ENCODE measurements at places on chromosomes 12 and 14.
A peak's percentile ranks its signal among the peaks of the same experiment; 100 is the strongest.

GRCh38 chr14:20652996-20653975 is 11.8 kb upstream of the OR6S1 start:
- peak; percentile 64 for DNase-seq

- DNase-seq = no peak
Observed at GRCh38 chr12:53985692-53985993, 697 bp downstream of the HOXC10 start.

- no peak for DNase-seq
Observed at GRCh38 chr12:107308310-107308709, 215.0 kb upstream of the CRY1 start.

DNA sequence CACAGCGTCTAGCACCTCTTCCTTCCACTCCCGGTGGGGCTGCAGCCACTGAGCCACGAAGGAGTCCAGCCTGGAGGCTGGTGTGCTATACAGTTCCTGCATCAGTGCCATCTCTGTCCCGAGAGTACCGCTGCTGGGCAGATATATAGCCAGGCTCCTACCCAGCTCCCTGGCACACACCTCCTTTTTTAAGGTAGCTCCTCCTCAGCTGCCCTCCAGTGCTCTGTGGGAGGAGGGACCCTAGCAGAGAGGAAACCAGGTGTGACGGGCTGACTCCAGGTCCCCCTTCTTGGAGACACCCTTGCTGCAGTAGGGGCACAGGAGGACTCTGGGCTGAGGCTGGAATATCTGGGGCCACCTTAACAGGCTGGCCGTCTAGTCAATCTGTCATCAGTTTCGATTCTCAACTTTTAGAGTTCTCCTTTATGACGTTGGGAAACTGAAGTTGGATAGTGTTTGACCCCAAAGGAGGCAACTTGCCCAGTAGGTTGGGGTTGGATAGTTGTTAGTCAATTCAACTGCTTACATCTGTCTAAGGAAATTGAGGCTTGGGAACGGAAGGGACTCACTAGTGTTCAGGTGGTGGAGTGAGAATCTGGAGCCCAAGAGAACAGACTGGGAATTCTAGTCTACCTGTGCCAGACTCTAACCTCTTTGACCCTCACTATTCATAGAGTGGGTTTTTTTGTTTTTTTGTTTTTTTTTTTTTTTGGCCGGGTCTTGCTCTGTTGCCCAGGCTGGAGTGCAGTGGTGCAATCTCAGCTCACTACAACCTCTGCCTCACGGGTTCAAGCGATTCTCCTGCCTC is at the start of gene OASL:
Gene OASL, minus strand, starts transcription at position 386 of the 808 bp plus-strand sequence. Its CDS starts 275 bp downstream, at position 111.
- no peak for DNase-seq

- DNase-seq = no peak
Observed at GRCh38 chr12:89073027-89073398, 279.3 kb downstream of the DUSP6 start.

GRCh38 chr12:30144777-30145683 is 361.3 kb upstream of the TMTC1 start:
- DNase-seq = no peak

DNA sequence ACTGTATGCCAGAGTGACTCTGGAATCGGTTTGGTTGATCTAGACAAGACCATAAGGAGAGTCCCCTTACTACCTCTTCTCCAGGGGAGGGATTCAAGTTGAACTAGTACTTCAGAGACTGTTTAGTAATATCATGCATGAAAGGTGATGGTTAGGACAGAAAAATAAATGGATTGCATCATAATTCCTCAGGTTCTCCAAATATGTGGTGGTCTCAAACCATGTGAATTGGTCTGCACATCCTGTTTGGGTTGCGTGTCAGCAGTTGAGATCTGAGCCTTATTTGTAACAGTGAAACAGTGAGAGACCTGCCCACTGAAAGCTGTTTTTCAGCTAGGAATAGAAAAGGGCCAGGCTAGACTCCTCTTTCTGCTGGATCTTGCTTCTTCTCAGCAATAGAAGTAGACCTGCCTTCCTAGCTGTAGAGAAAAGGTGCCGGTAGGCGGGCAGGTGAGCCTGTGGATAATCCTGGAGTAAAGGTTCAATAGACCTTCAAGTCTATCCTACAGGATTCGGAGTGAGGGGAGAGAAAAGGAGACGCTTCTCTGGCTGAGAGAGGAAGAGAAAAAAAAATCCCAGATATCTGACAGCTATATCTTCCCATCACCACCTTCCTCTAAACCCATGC is 258.5 kb upstream of the E2F7 start:
- DNase-seq = no peak

GRCh38 chr12:103799504-103799856 is 41.6 kb downstream of the NT5DC3 start:
- DNase-seq = no peak

- DNase-seq = no peak
Observed at GRCh38 chr12:91142221-91142631, 30.9 kb upstream of the LUM start.

GRCh38 chr14:75927564-75928087 is 54.2 kb downstream of the TGFB3 start:
- no peak for DNase-seq

GRCh38 chr14:68514608-68515194 is 278.2 kb downstream of the ZFP36L1 start:
- DNase-seq = no peak

GRCh38 chr12:77946541-77947061 is 115.9 kb downstream of the NAV3 start:
- DNase-seq = no peak

DNA sequence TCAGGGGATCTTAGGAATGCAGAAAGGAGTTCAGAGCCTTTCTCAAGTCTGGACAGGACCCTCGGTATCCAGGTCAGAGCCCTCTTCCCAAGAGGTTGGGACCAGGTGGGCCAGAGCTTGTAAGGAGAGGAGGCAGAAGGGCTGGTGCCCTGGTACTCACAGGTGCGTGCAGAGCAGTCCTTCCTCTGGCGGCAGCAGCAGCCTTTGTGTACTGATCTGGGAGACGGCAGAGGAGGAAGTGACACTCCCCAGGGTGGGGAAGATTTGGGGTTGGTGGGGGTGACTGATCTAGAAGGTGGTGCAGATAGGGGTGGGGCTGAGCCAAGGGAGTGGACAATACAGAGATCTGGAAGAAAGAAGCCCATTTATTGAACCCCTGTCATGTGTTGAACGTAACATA is at the start of gene ITGB7:
Gene ITGB7, minus strand, starts transcription at position 210 of the 400 bp plus-strand sequence. CDS start 6,808 bp downstream, outside the sequence.
- no peak for DNase-seq

DNA sequence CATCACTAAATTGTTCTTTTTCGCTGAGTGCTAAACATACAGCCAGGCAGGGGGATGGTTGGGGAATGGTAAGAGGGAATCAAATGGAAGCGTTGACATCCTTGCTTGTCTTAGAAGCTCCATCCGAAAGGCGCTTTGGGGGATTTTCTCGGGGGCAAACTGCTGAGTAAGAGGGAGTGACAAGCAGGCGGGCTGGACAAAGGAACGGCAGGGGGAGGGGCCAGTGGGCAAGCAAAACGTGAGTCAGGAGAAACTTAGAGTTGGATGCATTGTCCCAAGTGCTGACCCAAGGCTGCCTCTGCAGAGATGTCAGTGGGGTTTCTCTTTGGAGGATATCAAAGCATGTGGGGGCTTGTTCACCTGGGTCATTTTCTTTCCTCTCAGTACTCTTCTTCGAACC is 480.5 kb downstream of the VRK1 start:
- no peak for DNase-seq

- DNase-seq = no peak
Observed at GRCh38 chr12:46898152-46898931, 72.5 kb upstream of the SLC38A4 start.

GRCh38 chr12:129211862-129212630 is 358.8 kb downstream of the GLT1D1 start:
- DNase-seq = no peak

Data from A549 (cell line).